NCI-H446 (cell line): ENCODE measurements at places on chromosomes 7 and 10.
A peak's percentile ranks its signal among the peaks of the same experiment; 100 is the strongest.

DNA sequence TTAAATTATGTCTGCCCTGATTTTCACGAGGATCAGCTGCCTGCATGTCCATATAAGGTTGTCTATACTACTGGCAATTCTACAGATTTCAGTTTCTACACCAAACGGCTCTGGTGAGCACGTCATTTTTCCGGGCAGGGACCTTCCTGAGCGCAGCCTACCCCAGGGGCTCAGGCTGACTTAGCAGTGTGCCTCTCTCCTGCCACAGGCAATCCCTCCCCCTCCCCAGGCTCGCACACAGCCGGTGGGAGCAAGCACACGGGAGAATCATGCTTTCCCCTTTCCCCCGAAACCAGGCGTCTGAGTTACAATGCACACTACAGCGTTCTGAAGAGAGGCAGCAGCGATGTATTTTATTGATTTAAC lies 1.7 kb downstream of the KLF6 start:
- peak; percentile 34 for DNase-seq

GRCh38 chr7:4683884-4684565 lies 1.9 kb downstream of the FOXK1 start:
- DNase-seq, result no peak

DNA sequence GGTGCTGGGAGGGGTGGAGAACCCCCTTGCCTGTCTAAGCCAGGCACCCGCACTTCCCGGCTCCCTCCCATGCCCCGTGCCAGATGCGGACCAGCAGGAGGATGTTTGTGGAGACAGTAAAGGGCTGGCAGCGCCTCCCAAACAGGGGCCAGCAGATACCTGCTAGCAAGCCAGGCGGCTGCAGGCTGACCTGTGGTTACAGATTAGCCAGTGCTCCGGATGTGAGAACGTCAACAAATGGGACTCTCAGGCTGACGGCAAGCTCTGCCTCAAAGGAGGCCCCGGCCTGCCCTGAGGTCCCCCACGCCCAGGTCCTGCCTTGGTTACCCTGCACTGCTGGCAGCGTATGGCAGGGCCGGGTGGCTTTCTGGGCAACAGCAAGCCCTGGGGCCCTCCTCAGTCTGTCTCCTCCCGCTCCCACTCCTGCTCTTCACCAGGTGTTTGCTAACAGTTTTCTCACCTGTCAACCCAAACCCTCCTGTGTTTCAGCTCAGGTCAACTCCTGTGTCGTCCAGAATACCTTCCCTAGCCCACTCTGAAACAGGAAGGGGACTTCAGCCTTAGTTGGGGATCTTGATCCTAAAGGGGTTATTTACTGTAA lies 85.4 kb downstream of the NEURL1 start:
- DNase-seq, result no peak

- DNase-seq, result no peak
These were observed 175.1 kb downstream of the AVL9 start for GRCh38 chr7:32670110-32671025.

GRCh38 chr10:114265392-114266053 lies 26.5 kb downstream of the VWA2 start:
- DNase-seq, result no peak

GRCh38 chr7:70504254-70504653 lies 627.7 kb upstream of the GALNT17 start:
- no peak for DNase-seq

DNA sequence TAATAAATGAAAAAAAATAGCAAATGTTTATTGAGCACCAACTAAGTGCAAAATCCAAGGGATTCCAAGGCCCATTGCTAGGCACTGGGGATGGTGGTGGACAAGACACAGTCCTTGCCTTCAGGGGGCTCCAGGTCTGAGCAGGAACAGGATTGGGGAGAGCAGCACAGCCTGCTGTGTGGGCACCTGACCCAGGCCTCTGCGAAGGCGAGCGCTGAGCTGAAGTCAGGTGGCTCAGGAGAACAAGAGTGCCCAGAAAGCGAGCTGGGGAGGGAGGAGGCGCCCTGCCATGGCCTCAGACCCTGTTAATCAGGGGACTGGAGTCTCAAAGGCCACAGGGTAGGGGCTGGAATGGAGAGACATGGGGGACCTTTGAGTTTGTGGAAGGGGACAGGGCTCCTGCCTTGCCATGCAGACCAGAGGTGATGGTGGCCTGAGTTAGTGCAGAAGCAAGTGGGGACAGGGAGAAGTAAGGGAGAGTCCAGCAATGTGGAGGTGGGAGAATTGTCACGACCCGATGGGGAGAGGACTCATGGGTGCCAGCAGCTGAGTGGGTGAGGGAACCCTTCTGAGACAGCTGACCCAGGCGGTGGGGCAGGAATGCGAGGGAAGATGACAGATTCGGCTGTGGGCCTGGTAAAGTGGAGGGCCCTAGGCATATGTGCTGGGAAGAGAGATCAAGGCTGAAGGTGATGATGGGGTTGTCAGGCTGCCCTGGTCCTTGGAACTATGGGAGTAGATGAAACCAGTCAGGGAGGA lies 4.1 kb upstream of the ORAI2 start:
- DNase-seq, result no peak

GRCh38 chr7:135353832-135354231 lies 120.2 kb downstream of the STRA8 start:
- no peak for DNase-seq

DNA sequence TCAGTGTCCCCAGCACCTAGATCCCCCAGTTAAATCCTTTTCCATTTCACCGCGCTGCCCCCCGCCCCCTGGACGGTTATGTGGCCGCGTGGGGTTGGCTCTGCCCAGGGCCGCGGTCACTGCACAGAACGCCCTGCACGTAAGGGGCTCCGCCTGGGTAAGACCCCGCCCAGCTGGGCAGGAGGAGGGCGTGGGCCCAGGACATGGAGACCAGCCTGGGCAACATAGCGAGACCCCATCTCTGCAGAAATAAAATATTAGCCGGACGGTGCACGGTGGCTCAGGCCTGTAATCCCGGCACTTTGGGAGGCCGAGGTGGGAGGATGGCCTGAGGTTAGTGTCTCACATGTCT lies 650 bp upstream of the ZFAND2A start:
- DNase-seq, result no peak

DNA sequence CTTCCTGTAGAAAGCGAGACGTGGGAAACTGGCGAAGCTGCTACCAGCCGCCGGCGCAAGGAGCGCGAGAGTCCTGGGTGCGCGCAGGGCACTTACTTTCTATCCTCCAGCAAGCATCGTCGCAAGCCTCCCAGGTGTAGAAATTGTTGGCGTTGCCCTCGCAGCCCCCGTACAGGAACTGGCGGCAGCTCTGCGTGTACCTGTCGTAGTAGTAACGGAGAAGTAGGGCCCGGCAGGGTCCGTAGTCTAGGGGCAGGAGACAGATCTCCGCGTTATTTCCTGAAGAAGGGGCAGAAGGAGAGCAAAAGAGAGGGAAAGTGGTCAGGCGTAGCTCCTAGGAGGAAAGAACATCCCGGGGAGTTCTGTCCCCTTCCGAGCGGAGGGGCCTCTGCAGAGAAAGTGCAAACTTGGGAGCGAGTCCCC lies 501 bp downstream of the TFPI2 start:
- DNase-seq, result no peak

GRCh38 chr10:71782917-71783490 lies 9.7 kb upstream of the VSIR start:
- no peak for DNase-seq

DNA sequence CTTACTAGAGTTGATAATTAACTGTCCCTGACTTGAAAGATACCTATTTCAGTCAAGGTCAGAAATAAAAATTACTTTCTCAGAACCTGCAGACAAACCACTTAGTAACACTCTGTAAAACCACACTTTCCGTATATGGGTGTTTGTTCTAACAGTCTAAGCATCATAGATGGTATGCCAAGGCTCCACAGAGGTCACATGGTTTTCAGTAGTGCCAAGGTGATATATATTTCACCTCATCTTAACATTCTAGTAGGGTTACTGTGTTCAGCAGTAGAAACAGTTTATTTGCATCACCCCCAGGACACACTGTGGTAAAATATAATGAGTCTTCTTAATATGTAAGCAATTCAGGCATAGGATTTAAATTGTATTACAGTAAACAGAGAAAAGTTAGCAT lies 61.5 kb downstream of the KCND2 start:
- no peak for DNase-seq

DNA sequence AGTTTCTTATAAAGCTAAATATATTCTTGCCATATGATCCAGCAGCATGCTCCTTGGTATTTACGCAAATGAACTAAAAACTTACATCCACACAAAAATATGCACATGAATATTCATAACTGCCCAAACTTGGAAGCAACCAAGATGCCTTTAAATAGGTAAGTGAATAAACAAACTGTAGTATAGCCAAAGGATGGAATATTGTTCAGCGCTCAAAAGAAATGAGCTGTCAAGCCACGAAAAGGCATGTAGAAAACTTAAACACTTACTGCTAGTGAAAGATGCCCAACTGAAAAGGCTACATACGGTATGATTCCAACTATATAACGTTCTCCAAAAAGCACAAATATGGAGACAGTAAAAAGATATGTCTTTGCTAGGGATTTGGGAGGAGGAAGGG lies 12.7 kb downstream of the THSD7A start:
- no peak for DNase-seq

- DNase-seq, result peak; percentile 2
These were observed 74.0 kb downstream of the WNT2 start for GRCh38 chr7:117248829-117249228.

- DNase-seq, result no peak
These were observed 21.9 kb downstream of the MNX1 start for GRCh38 chr7:156988343-156989185.

GRCh38 chr7:127922656-127923055 lies 108.6 kb downstream of the LRRC4 start:
- DNase-seq, result no peak

GRCh38 chr7:155394413-155394812 lies 63.5 kb upstream of the EN2 start:
- no peak for DNase-seq

GRCh38 chr10:24519950-24520349 lies 203.7 kb downstream of the ARHGAP21 start:
- no peak for DNase-seq

DNA sequence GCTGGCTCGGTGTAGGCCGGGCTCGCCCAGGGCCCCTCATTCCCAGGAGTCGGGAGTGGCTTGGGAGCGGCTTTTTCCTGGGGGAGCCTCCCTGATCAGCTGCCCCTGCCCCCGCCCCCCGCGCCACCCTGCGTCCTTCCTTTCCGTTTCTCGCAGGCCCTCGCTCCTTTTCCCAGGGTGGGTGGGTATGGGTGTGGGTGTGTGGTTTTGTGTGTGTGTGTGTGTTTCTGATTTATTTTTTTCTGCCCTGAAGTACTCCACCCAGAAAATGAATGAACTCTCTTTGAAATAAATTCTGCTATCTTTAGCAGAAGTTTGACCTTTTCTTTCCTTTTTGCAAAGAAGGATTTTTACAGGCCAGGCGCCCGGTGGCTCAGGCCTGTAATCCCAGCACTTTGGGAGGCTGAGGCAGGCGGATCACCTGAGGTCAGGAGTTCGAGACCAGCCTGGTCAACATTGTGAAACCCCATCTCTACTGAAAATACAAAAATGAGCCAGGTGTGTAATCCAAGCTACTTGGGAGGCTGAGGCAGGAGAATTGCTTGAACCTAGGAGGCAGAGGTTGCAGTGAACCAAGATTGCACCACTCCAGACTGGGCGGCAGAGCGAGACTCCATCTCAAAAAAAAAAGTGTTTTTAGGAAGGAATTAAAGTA lies 30.0 kb upstream of the AP5Z1 start:
- no peak for DNase-seq

DNA sequence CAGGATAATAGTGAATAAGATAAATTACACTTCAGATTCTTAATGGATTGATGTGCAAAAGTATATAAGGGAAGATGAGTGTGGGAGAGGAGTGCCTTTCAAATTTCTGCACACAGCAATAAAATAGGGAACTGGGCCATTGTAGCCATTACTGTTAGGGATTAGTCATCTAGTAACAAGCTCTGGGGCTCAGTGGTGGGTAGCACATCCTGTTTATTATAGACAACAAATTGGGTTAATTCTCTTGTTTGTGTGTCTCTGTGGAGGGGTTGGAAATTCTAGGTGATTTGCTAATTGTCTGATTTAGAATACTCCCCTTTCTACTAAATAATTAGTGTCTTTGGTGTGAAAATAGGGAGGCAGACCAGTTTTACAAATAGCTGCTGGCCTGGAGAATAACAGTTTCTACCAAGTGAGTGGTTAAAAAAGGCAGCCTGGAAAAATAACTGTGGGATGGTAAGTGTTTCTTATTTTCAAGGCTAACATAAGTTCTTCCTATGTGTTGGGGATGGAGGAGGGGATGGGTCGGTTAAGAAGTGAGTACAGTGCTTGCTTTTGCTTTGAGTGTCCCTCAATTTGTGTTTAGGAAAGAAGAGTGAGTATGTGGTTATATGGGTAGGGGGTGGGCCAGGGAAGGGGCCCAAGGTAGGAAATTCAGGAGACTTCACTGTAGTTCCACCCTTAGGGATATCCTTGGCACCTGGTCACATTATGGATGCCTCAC lies 43.3 kb upstream of the TMEM248 start:
- DNase-seq, result no peak

DNA sequence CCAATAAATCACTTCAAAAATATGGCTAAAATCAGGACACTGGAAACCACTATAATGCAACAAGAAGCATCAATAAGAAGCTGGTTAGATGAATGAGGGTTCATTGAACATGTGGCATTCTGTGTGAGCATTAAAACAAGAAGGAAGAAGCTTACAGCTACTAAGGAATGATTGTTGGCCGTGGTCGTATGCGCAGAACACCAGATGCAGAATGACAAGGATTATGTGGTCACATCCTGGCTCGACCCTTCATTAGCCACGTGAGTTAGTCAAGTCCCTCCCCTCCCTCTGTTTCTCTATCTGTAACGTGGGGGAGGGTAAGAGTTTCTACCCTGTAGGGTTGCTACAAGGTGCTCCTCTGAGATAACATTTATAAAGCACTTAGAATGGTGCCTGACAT lies 174.3 kb downstream of the ADAM12 start:
- DNase-seq, result no peak

- DNase-seq, result no peak
These were observed 7.0 kb downstream of the NAPEPLD start for GRCh38 chr7:103141753-103142404.

DNA sequence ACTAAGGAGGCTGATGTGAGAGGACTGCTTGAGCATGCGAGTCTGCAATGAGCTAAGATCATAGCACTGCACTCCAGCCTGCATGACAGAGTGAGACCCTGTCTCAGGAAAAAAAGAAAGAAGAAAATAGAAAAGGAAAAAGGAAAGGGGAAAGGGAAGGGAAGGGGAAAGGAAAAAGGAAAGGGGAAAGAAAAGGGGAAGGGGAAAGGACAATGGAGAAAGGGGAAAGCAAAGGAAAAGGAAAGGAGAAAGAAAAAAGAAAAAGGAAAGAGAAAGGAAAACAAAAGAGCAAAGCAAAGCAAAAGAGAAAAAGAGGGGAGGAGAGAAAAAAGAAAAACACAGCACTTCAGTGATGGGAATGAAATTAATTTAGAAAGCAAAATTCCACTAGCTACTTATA lies 179.3 kb downstream of the SRPK2 start:
- DNase-seq, result no peak

DNA sequence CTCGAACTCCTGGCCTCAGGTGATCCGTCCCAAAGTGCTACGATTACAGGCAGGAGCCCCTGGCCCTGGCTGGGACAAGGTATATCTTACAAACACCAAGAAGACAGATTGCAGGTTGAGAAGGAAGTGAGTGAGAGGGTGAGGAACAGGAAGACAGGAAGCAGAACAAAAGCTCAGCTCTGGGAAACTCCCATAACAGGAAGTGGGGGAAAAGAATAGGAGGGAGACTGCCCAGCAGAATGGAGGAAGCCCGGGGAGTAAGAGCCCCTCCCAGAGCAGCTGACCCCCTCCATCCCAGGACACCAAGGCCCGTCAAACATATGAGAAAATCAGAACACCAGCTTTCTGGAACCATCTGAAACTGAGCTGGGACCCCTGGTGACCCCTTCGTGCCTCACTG lies 2.9 kb downstream of the TECPR1 start:
- DNase-seq, result no peak

- DNase-seq, result no peak
These were observed 6.8 kb downstream of the ITGA8 start for GRCh38 chr10:15712883-15713282.
